ENCODE measurements at places on chromosomes 12 and 14.

- DNase-seq = no peak
These were observed 33.8 kb downstream of the RPAP3 start for GRCh38 chr12:47672068-47672467.

- DNase-seq = no peak
These were observed 104.9 kb upstream of the NOVA1 start for GRCh38 chr14:26702721-26703230.

- no peak for DNase-seq
These were observed 30.6 kb upstream of the NUDT14 start for GRCh38 chr14:105211758-105212089.

- no peak for DNase-seq
These were observed 66.9 kb downstream of the HMGA2 start for GRCh38 chr12:65891219-65891618.

- DNase-seq = no peak
These were observed 56.5 kb downstream of the WASHC3 start for GRCh38 chr12:102005256-102005655.

- peak; percentile 20 for DNase-seq
These were observed 14.0 kb downstream of the MANSC1 start for GRCh38 chr12:12336049-12336411.

GRCh38 chr12:64903479-64904152 lies 79.2 kb downstream of the TBC1D30 start:
- no peak for DNase-seq

- no peak for DNase-seq
These were observed 99.2 kb downstream of the C12orf50 start for GRCh38 chr12:87930033-87930432.

- no peak for DNase-seq
These were observed 78.5 kb downstream of the PTPN21 start for GRCh38 chr14:88476214-88476774.

- no peak for DNase-seq
These were observed 13.0 kb downstream of the PIWIL1 start for GRCh38 chr12:130350715-130351114.

DNA sequence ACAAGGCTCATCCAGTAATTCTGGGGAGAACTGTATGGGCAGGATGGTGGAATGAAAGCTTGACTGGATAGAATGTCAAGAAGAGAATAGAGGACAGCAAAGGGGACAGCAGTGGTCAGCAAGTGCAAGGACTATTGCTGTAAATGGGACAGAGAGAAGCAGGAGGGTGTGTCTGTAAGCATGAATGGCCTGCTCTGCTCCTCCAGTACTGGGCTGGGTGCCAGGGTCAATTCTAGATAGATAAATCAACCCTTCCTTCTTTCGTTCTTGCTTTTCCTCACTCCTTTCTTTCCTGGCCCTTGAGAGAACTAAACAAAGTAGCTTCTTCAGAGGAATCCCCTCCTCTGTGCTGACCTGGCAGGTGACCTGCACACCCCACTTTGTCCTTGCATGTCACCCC lies 1019.2 kb downstream of the BCL11B start:
- DNase-seq = no peak

DNA sequence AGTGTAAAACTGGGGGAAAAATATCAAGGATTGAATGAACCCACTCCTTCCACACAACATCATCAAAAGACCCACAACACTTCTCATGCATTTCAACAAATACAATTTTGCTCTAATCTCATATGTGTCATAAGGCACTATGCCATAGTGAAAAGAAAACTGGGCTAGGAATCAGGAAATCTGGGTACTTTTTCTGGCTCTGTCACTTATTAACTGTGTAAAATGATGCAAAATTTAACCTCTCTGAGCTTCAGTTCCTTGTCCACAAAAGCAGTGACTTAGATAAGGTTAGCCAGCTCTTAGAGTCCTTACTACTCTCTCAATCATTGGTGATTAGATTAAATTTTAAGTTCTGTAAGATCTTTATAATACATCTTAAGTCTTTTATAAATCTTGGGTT lies 250.5 kb upstream of the SOX5 start:
- no peak for DNase-seq

DNA sequence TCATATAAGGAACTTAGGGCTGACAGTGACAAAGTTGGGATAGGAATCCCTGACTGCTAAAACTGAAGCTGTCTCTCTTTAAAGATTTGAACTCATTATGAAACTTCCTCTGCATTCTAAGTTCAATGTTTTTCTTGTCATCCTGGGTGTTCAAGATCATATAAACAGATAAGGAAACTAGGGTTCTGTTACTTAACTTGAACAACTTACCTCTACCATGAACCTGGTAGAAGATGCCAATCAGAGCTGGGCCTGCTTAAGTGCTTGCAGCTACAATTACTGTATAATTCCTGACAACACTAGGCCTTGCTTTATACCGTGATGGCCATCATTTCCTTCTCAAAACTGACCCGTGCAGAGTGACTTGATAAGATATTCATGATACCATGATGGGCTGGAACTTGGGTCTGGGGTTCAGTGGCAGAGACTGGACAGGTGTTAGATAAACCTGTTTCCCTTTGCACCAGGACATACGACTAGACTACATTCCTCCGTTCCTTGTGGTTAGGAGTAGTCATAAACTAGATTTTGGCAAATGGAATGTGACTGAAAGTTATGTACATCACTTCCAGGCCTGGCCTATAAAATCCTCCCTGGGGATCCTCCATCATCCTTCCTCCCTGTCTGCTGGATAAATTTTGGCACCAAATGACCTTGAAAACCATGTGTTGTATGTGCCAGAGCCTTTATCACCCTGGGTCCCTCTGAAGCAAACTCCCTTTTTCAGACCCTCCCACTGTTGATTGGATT lies 172.2 kb upstream of the PRICKLE1 start:
- no peak for DNase-seq

GRCh38 chr12:121295746-121296617 lies 527 bp downstream of the CAMKK2 start:
- DNase-seq = peak; percentile 64

DNA sequence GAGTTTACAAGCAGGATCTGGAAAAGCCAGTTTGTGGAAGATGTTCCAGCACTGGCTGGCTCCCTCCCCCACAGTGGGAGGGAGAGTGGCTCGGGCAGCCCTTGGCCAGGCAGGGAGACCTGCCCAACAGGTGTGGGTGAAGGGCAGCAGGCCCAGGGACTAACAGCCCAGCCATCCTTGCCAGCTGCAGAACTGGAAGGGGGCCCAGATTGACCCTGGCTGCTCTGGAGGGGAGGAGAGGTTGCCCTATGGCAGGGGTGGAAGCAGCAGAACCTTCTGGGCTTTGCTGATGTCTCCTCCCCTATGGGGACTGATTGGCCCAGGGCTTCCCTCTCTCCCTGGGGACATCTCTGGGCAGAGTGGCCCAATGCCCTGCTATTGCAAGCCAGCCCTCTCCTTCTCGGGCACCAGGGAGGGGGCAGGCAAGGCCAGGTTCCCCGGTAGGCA lies 20.5 kb downstream of the IRF2BPL start:
- DNase-seq = no peak

GRCh38 chr14:68519671-68520187 lies 273.1 kb downstream of the ZFP36L1 start:
- DNase-seq = no peak
